ENCODE measurements at places on chromosomes 2 and 18. TPM values are rescaled to one million over a fixed set of nuclear protein-coding genes. Genes with fewer than 3 reads are reported as not detected.

GPAT2 gene
- 1.3 TPM for total RNA-seq

BUB1 gene
- 0.88 TPM for total RNA-seq

PHOSPHO2 gene
- total RNA-seq, result 2.1 TPM

ONECUT2 gene
- 20.5 TPM for total RNA-seq

PCARE gene
- not detected for total RNA-seq

ALPG gene
- total RNA-seq, result not detected

DNA sequence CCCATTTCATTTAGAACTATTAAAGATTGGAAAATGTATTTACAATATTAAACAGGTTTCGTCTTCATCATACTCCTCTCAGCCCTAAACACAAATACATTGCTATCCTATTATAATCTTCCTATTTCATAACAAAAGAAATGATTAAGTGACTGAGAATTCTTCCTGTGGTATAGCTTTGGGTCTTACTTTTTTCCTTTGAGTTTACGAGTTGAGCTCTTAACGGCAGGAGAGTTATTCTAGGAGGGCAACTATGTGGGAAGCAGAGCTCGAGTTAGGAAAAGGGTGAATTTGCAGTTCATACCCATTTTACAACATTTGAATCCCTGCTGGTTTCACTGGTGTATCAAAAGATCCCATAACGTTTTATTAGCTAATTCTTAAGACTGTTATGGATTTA, 105.0 kb downstream of the FIGN start:
- no peak for DNase-seq

- no peak for DNase-seq
Measured at GRCh38 chr2:169525434-169525833, 15.9 kb downstream of the KLHL41 start.

GRCh38 chr18:46571756-46572155, 85.3 kb downstream of the LOXHD1 start:
- DNase-seq, result no peak

GRCh38 chr2:39898934-39899333, 119.9 kb upstream of the THUMPD2 start:
- no peak for DNase-seq

GRCh38 chr2:103738108-103738507, 976.3 kb downstream of the TMEM182 start:
- no peak for DNase-seq

DNA sequence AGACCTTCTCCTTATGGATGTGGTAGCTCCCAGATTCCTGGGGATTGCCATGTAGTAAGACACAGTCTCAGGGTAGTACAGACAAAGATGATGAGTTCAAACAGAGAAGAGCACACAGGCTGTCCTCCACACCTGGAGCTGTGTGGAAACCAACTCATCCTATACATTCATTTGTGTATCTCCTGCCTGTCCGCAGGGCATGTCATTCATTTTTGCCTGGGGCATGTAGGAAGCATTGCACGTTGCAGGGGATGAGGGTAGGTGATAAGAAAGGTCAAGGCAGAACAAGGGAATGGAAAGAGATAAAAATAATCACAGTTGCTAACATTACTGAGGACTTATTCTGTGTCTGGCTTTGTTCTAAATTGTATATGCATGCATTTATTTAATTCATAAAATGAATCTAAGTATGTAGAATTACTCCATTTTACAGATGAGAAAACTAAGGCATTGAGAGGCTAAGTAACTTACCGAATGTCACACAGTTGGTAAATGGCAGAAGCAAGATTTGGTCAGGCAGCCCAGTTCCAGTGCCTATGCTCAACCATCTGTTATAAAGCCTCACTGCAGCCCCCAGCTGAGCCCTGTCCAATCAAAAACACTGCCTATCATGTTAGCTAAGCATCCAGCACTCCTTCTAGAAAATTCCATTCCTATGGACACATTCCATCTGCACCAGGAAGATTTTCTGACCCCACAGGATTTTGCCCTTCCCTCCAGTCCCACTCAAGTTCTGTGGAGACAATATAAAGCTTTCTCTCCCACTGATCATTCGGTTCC, 81.0 kb downstream of the SUMO1 start:
- DNase-seq, result no peak

DNA sequence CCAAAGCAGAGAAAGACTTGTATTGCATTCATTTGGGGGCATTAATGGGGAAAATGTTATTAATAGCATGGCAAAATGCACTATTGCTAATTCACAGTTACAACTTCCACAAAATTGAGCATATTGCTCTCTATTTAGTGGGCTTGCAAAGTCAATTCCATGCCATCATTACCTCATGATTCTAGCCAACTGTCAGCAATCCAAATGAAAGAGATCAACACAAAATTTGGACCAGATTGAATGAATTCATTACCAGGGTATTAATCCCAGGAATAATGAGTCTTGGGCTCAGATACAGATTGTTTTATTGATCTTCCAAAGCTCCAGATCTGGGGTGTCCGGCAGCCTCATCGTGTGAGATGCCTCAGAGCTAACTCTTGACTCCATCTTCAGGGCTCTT, 38.3 kb downstream of the NXPH2 start:
- DNase-seq, result no peak

DNA sequence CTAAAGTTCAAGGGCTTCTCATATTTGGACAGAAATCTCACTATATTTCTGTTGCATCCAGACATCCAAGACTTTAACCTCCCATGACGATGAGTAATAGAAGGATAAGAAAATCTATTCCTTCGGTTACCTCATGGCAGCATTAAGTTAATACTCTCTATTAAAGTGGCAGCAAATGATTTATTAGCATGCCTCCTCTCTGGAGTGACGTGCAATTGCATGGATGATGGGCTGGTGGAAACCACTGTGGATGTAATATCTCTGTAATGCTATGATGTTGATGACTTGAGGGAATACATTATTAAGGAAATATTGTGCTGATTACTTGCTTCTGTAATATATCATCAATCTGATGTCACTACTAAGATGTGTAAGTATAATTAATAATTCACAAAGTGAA, 336.8 kb downstream of the DSEL start:
- no peak for DNase-seq

GRCh38 chr18:25457126-25457525, 105.2 kb upstream of the ZNF521 start:
- DNase-seq, result no peak

GRCh38 chr2:39416140-39416539, 20.9 kb downstream of the MAP4K3 start:
- no peak for DNase-seq

GRCh38 chr2:176464886-176465564, 195.8 kb downstream of the MTX2 start:
- DNase-seq, result no peak

DNA sequence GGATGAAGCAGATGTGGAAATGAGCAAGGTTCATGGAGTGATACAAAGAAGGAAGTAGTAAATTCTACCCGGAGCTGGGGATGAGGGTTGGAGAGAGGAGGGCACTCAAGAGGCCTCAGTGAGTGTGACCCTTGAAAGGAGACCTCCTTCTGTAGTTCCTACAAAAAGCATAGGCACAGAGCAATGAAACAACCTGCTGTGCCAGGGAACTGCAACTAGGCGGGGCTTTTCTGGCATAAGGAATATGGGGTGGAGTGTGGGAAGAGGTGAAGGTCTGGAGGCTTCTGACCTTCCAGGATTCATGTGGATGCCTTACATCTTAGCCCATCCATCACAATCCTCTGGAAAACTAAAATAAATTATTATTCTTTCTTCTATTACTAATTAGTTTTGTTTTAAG, 25.5 kb upstream of the PGAP1 start:
- DNase-seq, result no peak

GRCh38 chr2:108629417-108629816, 89.9 kb upstream of the RANBP2 start:
- no peak for DNase-seq

GRCh38 chr18:51229328-51229727, 31.8 kb upstream of the MEX3C start:
- DNase-seq, result no peak

Measured in left lobe of liver (tissue), 2 donors.